GM12891 (cell line): ENCODE measurements at places on chromosomes 2 and 18.

- no peak for DNase-seq
These were observed 266.6 kb downstream of the PDE11A start for GRCh38 chr2:177806025-177806424.

GRCh38 chr2:27369471-27370025 lies 590 bp downstream of the EIF2B4 start:
- DNase-seq, result no peak

GRCh38 chr2:201070948-201071478 lies 458 bp downstream of the HYCC2 start:
- DNase-seq, result no peak

DNA sequence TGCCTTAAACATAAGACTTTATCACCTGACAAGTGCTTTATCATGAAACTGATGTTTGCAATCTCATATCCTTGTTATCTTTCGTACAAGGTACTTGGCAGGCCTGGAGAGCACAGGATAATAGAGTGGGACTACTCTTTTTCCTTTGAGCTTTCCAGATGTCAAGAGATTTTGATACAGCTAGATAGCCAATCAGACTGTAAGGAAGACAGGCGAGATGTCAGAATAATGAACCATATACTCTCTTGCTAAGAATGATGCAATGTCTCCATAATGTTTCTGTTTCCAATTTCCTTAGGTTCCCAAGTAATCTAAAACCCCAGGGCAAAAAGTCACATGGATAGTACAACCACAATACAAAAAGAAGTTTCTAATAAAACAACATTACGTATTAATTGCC lies 313.1 kb downstream of the PDE11A start:
- no peak for DNase-seq

DNA sequence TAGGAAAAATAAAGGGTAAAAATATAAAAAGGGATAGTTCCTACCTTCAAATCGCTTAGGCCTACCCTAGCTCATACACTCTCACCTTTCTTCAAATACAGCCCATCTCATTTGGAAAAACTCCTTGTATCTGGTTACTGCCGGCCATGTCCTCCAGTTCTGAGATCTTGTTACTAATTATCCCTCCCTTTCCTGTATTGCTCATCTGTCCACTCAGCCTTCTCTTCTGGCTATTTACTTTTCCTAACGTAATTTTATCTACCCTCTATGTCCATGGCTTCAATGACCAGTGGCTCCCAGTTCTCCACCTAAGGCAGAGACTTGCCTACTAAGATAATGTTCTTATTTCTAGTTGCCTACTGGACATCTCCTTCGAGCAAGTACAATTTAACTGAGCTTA lies 342.9 kb upstream of the ACVR2A start:
- DNase-seq, result no peak

- DNase-seq, result no peak
These were observed 193.9 kb downstream of the SMAD2 start for GRCh38 chr18:47736376-47737140.

GRCh38 chr18:12750076-12750714 lies 47.4 kb downstream of the PSMG2 start:
- no peak for DNase-seq

DNA sequence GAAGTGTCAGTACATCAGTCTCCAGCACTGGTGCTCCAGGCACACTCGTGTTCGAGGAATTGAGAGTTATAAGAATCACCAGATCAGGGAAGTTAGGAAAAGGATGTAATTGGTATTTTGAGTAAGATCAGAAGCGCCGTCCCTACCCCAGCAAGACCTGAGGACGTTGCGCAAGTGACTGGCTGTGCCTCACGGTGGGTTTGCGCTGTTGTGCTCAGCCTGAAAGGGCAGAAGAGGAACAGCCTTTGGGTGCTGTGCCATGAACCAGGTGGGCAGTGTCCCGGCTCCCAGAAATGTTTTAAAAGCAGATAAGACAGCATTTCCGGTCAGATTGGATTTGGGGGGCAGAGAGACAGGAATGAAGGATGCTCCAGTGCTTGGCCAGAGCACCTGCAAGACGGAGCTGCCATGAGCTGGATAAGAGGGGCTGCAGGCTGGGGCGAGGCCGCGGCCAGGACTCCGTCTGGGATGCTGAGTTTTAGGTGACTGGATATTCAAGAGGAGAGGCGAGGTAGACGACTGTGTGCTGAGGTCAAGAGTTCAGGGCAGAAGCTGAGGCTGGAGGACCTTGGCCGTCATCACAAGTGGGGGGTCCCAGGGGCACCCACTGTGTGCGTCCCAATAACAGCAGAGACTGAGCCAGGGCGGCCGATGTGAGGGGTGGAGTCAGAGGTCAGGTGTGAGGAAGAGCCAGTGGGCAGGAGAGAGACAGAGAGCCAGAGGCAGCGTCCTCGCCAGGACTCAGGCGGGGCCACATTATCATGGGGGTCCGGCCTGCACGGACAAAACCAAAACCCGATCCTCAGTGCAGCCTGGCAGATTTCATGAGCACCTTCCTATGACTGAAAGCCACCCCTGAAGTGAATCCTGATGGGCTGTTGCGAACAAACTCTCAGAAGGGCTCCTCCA lies 77.7 kb upstream of the ALKAL2 start:
- no peak for DNase-seq

DNA sequence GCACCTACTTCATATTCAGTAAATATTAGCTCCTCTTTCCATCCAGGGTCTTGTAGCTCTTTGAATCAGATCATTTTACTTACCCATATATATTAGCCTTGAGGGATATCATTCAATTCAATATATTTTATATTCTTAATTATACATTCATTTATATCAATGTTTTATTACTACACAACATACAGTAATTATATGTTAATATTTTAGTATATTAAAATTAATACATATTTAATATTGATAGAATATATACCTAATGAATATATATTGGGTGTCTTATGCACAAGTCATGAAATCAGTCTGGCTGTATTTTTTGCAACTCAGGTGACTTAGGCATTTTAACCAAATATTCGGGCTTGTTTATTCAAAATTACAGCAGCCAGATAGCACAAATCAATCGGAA lies 37.2 kb downstream of the POU3F3 start:
- no peak for DNase-seq

DNA sequence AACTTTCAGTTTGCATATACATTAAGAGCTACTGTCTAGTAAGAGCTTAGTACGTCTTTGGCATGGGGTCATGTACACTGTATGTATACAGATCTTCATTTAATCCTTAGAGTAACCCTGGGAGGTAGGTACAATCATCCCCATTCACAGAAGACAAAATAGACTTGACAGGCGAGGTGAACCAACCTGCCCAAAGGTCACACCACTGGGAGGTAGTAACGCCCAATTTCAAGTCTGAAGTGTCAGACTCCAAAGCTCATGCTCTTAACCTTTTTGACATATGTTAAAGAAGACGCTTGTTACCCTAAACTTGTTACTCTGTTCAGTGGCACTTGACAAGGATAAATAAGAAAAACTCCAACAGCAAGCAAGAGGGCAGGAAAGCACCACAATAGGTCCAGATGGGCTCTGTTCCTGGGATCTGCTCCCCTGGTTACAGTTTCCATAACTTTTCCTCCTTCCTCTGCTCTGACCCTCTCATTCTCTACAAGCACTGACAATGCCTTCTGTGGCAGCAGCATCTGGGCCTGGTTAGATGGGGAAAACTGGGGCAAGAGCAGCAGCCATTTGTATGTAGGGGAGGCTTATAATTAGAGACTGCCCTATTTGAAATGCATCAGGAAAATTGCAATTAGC lies 64.7 kb upstream of the SERTAD2 start:
- no peak for DNase-seq

DNA sequence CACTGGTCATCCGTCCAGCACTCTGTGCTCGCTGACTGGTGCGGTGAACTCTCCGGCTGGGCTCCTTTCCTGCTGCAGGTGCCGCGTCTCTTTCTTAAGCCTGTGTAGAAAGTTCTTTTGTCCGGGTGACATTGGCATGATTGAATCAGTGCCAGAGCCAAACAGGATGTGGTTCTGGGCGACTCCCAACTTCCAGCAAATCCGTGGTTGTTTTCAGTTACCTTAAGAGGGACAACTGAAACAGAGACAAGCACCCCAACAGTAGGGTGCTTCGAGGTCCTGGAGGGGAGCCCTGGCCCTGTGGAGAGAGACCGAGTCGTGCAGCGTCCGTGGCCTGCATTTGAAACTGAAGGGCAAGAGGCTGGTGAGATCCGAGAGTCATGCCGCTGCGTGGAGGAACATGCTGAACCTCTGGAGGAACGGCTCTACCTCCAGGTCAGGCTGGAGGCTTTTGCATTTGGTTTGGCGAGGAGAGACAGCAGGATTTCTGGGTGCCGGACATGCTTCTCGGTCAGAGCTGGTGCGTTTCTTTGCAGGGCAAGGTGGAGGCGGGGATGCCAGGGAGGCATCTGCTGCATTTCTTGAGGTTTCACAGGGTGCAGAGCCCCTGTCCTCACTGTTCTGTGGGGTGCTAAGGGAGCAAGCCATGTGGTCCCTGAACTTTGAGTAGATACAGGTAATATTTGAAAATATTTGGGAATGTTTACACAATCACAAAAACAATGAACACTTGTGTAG lies 26.8 kb downstream of the SH3BP4 start:
- DNase-seq, result no peak

DNA sequence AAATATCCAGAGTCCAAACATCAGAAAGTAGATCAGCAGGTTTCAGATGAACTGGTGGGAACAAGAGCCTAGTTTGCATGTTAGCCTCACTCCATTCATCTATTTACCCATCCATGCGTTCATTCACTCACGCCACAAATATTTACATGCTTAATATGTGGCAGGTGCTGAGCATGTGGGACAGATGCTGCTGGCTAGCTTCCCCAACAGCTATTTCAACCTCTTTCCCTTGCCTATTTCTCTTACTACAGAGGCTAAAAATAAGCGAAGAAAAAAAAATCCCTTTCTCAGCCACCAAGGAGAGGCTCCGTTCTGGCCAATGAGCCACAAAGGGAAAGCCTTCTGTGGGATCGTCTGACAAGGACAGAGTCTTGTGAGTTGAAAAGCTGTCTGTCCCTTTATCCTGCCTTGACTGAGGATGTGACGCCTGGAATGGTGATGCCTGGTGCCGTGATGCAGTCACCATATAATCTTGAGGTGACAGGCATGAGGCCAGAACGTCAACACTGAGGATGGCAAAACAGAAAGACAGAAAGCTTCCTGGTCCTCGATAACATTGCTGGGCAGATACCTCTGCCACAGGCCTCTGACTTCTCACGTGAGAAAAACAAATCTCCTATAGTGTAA lies 78.2 kb downstream of the KCTD1 start:
- peak; percentile 19 for DNase-seq

GRCh38 chr2:40642237-40642636 lies 190.3 kb upstream of the SLC8A1 start:
- no peak for DNase-seq

- DNase-seq, result no peak
These were observed 39.1 kb downstream of the ATOH8 start for GRCh38 chr2:85792783-85793441.

- no peak for DNase-seq
These were observed 59.5 kb downstream of the MERTK start for GRCh38 chr2:111957872-111958354.

- DNase-seq, result no peak
These were observed 56.6 kb downstream of the SP100 start for GRCh38 chr2:230472621-230473018.

DNA sequence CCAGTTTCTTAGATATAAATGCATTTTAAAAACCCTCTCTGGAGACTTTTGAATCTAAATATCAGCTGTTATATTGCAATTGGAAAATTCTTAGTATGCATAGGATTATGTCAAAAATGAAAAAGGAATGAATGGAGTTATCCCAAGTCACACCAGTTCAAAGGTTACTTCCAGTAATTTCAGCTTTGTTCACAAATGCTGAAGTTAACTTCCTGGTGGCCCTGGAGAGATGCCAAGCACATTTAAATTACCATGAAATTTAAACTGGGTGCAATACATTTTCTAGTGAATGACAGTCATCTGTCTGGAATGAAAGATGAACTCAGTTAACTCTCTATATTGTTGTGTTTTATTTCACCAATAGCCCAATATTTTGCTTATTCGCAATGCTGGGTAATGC lies 753.9 kb downstream of the SUCLG1 start:
- no peak for DNase-seq

DNA sequence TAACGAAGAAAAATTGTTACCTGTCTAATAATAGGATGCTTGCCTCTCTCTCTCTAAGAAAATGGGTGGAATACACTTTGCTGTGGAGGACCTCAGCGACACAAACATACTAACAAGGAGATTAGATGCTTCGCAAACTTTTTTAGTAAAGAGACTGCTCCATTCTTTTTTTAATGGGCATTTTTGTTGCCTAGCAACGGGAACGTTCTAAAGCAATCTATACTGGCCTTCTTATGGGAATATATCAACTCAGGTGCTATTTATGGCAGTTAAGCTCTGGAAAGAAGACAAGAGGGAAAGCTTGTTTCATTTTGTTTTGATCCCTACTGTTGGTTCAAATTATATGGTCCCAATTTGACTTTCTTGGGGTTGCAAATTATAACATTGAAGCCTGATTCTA lies 86.8 kb upstream of the CBLN2 start:
- no peak for DNase-seq

GRCh38 chr2:220365023-220365422 lies 737.6 kb downstream of the SLC4A3 start:
- DNase-seq, result no peak

GRCh38 chr18:49447810-49448745 lies 12.4 kb downstream of the DYM start:
- no peak for DNase-seq

DNA sequence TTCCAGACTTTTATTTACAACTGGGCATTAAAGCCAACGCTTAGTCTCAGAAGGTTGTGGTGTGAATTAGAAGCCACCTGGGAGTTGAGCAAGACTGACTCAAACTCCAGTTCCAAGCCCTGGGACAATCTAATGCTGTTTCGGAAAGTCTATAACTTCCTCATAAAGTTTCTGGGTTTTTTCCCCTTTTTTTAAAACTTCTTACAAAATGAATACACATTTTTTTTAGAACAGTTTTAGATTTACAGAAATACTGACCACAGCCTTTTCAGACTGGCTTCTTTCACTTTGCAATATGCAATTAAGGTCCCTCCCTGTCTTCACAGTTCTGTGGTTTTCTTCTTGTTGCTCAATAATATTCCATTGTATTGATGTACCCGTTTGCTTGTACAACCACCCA lies 115.9 kb upstream of the TWIST2 start:
- DNase-seq, result no peak

GRCh38 chr2:164651361-164651760 lies 30.1 kb upstream of the GRB14 start:
- no peak for DNase-seq

- no peak for DNase-seq
These were observed 21.2 kb downstream of the CAPG start for GRCh38 chr2:85388878-85389538.

DNA sequence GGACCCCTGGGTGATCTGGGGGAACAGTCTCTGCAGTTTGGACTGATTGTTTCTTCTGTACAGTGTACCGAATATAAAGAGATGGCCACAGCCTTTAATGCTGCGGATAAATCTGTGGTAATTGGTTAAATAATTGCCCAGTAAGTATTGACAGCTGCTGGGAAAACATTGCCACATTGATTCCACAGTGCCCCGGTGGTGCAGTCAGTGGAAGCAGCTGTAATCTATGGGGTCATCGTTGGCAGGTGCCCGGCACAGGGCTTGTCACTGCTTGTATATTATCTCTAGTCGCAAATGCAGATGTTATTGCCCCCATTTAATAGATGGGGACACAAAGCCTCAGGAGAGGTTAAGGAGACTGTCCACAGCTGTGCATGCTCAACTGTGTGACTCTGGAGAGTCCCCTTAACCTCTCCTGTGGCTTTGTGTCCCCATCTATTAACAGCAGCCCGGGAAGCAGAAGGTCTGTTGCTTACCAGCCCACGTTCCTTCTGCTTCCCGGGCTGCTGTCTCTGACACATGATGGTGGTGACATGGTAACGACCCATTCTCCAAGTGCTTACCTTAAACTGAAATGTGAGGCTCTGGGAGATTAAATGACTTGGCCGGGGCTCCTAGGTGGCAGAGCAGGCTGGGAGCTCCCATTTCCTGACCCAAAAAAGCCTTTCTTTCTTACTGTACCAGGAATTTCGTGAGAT lies 76.9 kb downstream of the NCK2 start:
- no peak for DNase-seq
